ENCODE measurements at places on chromosomes 2 and 18.

- no peak for DNase-seq
Observed at GRCh38 chr2:46545015-46545839, 65.9 kb downstream of the TMEM247 start.

- DNase-seq, result no peak
Observed at GRCh38 chr2:172173174-172173706, 70.5 kb upstream of the DLX2 start.

- DNase-seq, result no peak
Observed at GRCh38 chr2:44572196-44572900, 210.6 kb downstream of the CAMKMT start.

- no peak for DNase-seq
Observed at GRCh38 chr2:207012461-207012860, 73.1 kb downstream of the CPO start.

GRCh38 chr2:206004004-206004693 lies 81.8 kb downstream of the INO80D start:
- DNase-seq, result no peak

DNA sequence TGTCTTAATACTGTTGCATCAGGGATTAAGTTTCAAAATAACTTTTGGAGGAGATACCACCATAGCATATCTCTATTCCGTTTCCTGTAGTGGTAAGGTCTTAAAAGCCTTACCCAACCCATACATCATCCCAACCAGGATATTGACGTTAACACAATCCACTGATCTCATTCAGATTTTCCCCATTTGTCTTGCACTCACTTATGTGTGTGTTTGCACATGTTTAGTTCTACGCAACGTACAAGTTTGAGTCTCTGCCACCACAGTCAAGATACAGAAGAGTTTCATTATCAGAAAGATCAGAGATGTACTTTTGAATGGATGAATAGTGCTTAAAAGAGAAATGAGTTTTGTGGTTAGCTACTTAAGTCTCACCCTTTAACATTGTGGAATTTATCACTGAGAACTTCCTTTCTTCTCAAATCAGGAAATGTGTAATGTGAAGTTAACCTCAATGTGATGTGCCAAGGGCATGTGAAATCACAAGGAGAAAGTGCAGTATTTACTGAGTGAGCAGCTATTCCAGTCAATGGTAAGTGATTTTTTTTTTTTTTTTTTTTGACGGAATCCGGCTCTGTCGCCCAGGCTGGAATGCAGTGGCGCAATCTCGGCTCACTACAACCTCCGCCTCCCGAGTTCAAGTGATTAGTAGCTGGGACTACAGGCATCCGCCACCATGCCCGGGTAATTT lies 69.2 kb upstream of the EPHA4 start:
- no peak for DNase-seq

GRCh38 chr2:74739733-74740241 lies 85.7 kb downstream of the SEMA4F start:
- DNase-seq, result no peak
